ENCODE measurements at places on chromosomes 1 and 21. TPM values are rescaled to one million over a fixed set of nuclear protein-coding genes. Genes with fewer than 3 reads are reported as not detected.

Gene SLC25A34
- 3.8 TPM for total RNA-seq

Gene KISS1
- total RNA-seq, result not detected

DNA sequence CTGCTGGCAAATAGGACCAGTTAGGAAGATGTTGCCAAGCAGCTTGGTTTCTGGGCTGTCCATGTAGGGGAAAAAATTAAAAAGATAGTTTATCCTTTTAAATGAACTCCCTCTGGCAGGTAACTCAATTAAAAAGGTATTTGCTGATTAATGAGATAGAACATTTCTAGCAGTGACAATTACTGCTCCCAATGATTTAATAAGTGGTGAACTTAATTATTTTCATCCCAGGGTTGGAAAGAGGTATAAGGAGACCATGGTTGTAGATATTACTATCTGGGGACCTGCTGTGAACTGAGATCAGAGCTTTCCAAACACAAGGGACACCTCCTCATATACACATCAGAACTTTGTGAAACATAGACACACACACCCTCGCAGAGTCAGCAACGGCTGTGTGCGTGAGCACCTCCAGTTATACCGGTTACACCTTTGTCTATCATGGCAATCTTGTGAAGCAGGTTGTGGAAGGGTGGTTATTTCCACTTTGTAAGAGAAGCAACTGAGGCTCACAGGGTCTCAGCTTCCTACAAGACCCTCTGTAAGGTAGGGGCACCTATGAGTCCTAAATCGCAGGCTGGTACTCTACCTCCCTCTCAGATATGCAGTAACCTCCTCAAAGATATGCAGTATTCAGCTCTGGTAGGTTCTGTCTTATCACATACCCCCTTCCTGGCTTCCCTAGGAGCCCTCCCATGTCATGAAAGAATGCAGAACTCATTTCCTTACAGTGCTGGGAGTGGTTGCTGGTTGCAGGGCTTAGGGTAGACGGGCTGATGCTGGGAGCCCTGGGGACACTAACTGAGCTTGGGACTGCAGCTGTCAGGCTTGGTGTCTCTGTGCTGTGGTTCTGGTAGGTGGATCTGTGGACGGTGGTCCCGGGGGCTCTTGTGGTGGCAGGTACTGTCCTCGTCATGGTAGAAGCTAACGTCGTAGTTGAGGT, 18.5 kb upstream of the MAGOH start:
- peaks cover 29% of the 10 kb centered on the region for H3K36me3 ChIP-seq
- DNase-seq, result no peak
- peaks cover 13% of the 10 kb centered on the region for H3K4me1 ChIP-seq
- H3K27ac ChIP-seq, result no peak overlapping the region
- no peak overlapping the region for H3K4me3 ChIP-seq

Gene SPRR2B
- total RNA-seq, result not detected

DNA sequence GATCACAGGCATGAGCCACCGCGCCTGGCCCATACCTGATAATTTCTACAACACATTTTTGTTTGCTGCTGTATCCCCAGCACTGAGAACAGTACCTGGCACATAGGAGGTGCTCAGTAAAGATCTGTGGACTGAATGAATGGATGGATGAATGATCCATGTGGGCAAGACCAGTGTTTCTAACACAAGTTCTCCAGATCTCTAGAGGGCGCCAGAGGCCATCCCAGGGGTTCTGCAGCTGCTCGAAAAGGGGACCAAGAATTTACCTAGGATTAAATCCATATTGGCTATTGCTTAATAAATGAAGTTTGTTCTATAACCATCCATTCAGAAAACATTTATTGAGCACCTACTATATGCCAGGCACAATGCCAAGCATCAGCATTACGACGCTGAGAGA, 167.7 kb downstream of the ACTL8 start:
- peaks cover 12% of the 10 kb centered on the region for H3K27me3 ChIP-seq
- H3K4me3 ChIP-seq, result no peak overlapping the region
- H3K4me1 ChIP-seq, result no peaks in the 10 kb centered on the region
- no peak for DNase-seq
- no peaks in the 10 kb centered on the region for H3K36me3 ChIP-seq

GRCh38 chr1:153617663-153618062, 1.5 kb upstream of the S100A14 start:
- no peaks in the 10 kb centered on the region for H3K27me3 ChIP-seq
- H3K36me3 ChIP-seq, result no peaks in the 10 kb centered on the region
- peaks cover 1% of the 10 kb centered on the region for H3K4me1 ChIP-seq
- no peak for DNase-seq

DNA sequence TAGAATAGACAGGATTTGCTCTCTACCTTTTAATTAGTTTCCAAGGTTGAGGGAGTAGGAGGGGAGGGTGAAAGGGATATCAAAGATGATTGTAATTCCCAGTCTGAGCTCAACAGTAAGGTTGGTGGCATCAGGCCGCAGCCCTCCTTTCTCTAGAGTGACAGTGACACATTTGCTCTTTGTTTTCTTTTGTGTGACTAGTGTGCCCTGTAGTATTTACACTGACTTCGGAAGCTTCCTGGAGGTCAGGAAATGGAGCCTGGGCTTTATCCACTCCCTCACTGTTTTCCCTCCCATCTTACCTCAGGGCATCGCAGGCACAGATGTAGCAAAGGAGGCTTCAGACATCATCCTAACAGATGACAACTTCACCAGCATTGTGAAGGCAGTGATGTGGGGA, 44.7 kb upstream of the LAX1 start:
- H3K36me3 ChIP-seq, result peaks cover 12% of the 10 kb centered on the region
- H3K27me3 ChIP-seq, result no peaks in the 10 kb centered on the region
- H3K27ac ChIP-seq, result no peak overlapping the region
- DNase-seq, result no peak

DNA sequence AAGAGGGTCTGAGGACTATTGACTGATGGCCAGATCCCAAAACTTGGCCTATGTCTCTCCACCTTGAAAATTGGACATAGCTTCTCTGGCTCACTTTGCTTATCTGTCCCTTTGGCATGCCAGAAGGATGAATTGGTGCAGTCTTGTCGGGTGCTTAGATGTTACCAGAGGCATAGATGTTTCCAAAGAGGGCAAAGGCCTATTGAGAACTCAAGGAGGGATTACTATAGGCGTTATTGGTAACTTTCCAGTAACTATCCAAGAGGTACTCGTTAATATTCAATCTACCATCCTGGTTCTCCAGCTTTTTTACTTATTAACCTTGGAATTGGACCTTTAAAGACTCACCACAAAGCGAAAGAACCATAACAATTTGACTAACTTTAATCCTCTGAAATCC, 368.3 kb upstream of the ESRRG start:
- peaks cover 2% of the 10 kb centered on the region for H3K4me1 ChIP-seq
- H3K27ac ChIP-seq, result no peak overlapping the region
- no peak for DNase-seq

DNA sequence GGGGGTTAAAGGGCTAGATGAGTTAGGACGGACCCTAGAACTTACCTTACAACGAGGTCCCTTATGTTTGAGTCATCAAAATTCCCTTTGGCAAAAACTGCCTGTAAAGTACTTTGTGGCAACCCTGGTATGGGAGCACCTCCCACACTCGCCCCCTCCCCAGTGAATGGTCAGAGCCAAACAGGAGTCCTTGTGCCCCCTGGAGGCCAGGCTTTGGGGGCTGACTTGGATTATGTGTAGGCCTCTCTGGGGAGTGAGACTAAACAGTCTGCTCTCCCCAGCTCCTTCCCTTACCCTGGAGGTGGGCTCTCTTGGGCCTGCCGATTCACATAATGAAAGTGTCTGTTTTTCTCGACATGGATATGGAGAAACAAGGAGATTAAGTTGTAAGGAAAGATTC, 81.2 kb downstream of the ADCY10 start:
- DNase-seq, result no peak
- no peaks in the 10 kb centered on the region for H3K36me3 ChIP-seq
- no peaks in the 10 kb centered on the region for H3K27me3 ChIP-seq
- no peak overlapping the region for H3K27ac ChIP-seq

DNA sequence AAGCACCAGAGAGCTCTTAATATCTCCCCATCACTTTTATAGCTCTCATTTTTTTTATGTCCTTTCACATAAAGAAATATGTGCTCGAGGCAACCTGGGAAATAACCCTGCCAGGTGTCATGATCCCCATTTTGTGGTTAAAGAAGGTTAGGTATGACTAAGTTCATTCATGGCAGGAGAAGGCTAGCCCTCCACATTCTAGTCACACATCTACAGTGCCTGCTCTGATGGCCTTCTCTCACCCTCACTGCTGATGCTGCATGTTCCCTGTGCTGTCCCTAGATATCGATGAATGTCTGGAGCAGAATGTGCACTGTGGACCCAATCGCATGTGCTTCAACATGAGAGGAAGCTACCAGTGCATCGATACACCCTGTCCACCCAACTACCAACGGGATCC, 187.5 kb downstream of the TPR start:
- no peak overlapping the region for H3K4me3 ChIP-seq
- H3K27me3 ChIP-seq, result no peaks in the 10 kb centered on the region
- peaks cover 10% of the 10 kb centered on the region for H3K4me1 ChIP-seq
- no peak overlapping the region for H3K27ac ChIP-seq
- H3K36me3 ChIP-seq, result no peaks in the 10 kb centered on the region

- peaks cover 6% of the 10 kb centered on the region for H3K27me3 ChIP-seq
- DNase-seq, result no peak
- H3K27ac ChIP-seq, result no peak overlapping the region
- H3K36me3 ChIP-seq, result no peaks in the 10 kb centered on the region
- H3K4me3 ChIP-seq, result no peak overlapping the region
Observed at GRCh38 chr1:63921802-63922201, 148.0 kb downstream of the ROR1 start.

Gene FNBP1L
- 3.3 TPM for total RNA-seq

DNA sequence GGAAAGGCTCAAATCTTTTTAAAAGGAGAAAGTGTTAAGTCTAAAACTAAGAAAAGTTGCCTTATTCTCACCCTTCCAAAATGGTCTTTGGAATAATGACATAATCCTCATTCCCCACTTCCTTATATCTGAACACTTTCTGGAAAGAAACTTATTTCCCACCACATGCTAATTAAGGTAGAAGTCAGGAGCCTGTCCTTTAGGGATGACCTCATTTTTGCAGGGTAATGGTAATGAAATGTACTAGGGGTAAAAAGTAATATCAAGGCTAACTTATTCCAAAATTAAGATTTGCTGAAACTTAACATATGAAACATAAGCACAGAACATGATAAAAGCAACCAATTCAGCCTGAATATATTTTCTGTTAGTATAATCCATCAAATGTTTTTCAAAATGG, 29.4 kb upstream of the C1orf185 start:
- no peak overlapping the region for H3K4me3 ChIP-seq
- peaks cover 23% of the 10 kb centered on the region for H3K27me3 ChIP-seq
- H3K36me3 ChIP-seq, result no peaks in the 10 kb centered on the region
- H3K27ac ChIP-seq, result no peak overlapping the region
- no peak for DNase-seq
- no peaks in the 10 kb centered on the region for H3K4me1 ChIP-seq

- DNase-seq, result no peak
- H3K27ac ChIP-seq, result no peak overlapping the region
- no peaks in the 10 kb centered on the region for H3K36me3 ChIP-seq
Observed at GRCh38 chr1:10676963-10677362, 119.5 kb downstream of the CASZ1 start.

DNA sequence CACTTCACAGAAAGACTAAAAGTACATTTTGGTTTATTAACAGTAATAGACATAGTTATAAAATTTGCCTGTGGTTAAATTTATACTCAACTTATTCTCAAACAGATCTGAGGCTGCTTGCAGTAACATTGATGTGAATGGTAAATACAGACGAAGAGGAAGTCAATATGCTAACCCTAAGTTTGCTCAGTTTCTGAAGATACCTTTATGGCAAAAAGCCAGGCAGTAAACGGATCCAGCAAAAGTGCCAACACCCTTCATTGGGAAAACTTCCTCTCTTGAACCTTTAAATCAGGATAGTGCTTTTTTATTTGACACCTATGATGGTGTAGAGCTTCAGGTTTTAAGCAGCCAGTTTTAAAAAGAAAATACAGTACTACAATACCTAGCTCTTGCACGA, 16.6 kb upstream of the CCDC181 start:
- peaks cover 18% of the 10 kb centered on the region for H3K27me3 ChIP-seq
- H3K27ac ChIP-seq, result no peak overlapping the region
- no peak overlapping the region for H3K4me3 ChIP-seq
- H3K4me1 ChIP-seq, result no peaks in the 10 kb centered on the region

Gene EFHD2
- 56.5 TPM for total RNA-seq

DNA sequence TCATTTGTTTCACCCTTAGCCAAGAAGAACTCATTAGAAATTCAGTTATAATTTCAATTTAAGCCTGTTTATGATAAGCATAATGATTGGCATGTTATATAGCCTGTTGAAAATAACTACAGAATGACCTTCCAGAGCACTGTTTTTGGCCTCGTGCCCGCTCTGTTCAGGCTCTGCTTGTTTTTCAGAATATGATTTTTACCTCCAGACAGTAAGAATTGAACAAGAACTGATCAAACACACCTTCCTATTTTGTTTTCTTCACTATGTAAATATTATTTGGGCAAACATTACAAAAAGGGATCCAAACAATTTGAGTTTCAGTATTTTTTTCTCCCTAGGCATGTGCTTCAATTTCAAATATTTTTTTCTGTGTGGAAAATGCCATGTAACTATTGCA, 48.1 kb upstream of the ANGPTL1 start:
- H3K36me3 ChIP-seq, result peaks cover 81% of the 10 kb centered on the region
- H3K4me3 ChIP-seq, result no peak overlapping the region
- no peak for DNase-seq
- no peaks in the 10 kb centered on the region for H3K27me3 ChIP-seq
- peak overlapping the region; percentile 46 for H3K27ac ChIP-seq

Gene PLD5
- not detected for total RNA-seq

GRCh38 chr1:209813902-209814301, 8.0 kb upstream of the IRF6 start:
- DNase-seq, result no peak
- no peak overlapping the region for H3K27ac ChIP-seq
- no peak overlapping the region for H3K4me3 ChIP-seq
- no peaks in the 10 kb centered on the region for H3K36me3 ChIP-seq

Gene SPATA21
- total RNA-seq, result not detected

GRCh38 chr21:29656504-29657239, 283.1 kb downstream of the GRIK1 start:
- no peak overlapping the region for H3K27ac ChIP-seq
- DNase-seq, result no peak
- H3K27me3 ChIP-seq, result no peaks in the 10 kb centered on the region
- H3K4me3 ChIP-seq, result no peak overlapping the region
- no peaks in the 10 kb centered on the region for H3K36me3 ChIP-seq

DNA sequence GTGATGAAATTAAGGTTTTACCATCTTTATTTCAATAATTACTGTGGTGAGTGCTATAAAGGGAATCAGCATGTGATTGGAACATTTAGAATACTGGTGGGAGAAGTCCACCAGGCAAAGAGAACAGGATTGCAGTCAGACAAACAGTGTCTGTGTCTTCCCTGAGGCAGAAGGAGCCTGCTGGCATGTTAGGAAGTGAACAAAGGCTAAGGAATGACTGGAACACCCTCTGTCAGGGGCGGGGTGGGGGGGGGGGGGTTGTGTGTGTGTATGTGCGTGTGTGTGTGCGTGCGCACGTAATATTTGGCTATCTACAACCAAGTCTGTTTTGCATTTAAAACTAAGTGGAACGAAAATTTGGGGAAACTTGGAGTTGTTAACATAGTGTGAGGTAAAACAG, 30.2 kb downstream of the SRRM1 start:
- H3K27me3 ChIP-seq, result no peaks in the 10 kb centered on the region
- DNase-seq, result no peak
- peaks cover 2% of the 10 kb centered on the region for H3K4me1 ChIP-seq
- H3K27ac ChIP-seq, result no peak overlapping the region
- H3K36me3 ChIP-seq, result peaks cover 76% of the 10 kb centered on the region
- H3K4me3 ChIP-seq, result no peak overlapping the region

GRCh38 chr21:34342476-34342875, 21.3 kb upstream of the KCNE2 start:
- H3K27ac ChIP-seq, result no peak overlapping the region
- H3K36me3 ChIP-seq, result no peaks in the 10 kb centered on the region
- H3K27me3 ChIP-seq, result peaks cover 15% of the 10 kb centered on the region
- DNase-seq, result no peak

Gene OR6N1
- total RNA-seq, result not detected

Data from activated B cell treated with CpG ODN at 0.5 μM for 24 hours (primary cell).